ENCODE measurements at places on chromosomes 7 and 10. TPM values are rescaled to one million over a fixed set of nuclear protein-coding genes. Genes with fewer than 3 reads are reported as not detected.

The SPDYE9 gene
- total RNA-seq: 1.7 TPM

GRCh38 chr10:80161321-80162083, 29.0 kb downstream of the PLAC9 start:
- DNase-seq: no peak

- DNase-seq: no peak
These were observed 111.4 kb upstream of the NANOS1 start for GRCh38 chr10:118918116-118918515.

The CUBN gene
- 1.4 TPM for total RNA-seq

- no peak for DNase-seq
These were observed 12.1 kb upstream of the GRIFIN start for GRCh38 chr7:2488272-2488645.

The PPP1R9A gene
- total RNA-seq: 10.4 TPM

- DNase-seq: no peak
These were observed 127.7 kb downstream of the ELMO1 start for GRCh38 chr7:37320848-37321468.

Measured in umbilical cord (tissue), 2 donors.